GM13977 (cell line): ENCODE measurements at places on chromosomes 3 and 15.

DNA sequence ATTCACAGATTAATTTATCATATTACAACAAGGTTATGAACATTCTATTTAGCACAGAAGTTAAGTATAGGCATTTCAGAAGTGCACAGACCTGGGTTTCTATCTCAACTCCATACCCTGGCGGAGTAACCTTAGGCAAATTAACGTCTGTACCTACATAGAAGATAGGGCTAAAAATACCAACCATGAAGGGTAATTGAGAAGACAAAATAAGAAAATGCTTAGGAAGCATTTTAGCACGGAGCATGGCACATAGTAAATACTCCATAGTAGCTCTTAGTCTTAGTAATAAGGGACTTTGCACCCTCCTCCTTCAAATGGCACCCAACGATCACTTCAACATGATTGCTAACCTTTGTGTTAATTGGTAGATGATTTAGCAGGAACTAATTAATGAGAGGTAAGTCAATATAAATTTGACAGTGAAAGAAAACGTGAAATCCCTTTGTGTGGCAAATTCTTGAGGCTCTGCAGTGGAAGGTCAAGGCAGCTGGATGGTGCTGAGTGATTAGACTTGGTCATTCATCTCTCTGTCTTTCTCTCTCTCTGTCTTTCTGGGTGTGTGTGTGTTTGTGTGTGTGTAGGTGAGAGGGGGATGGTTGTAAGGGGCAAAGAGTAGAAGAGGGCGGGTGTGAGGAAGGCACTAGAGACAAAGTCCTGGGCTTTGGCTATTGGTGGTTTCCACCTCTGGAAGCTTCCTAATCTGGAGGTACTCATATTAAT lies 131.1 kb upstream of the PHLDB2 start:
- no peak for DNase-seq

- no peak for DNase-seq
Measured at GRCh38 chr3:36707623-36708409, 56.5 kb downstream of the DCLK3 start.

GRCh38 chr3:98655666-98656065 lies 62.3 kb upstream of the CPOX start:
- DNase-seq = no peak

- peak; percentile 69 for DNase-seq
Measured at GRCh38 chr3:14633819-14634424, 17.6 kb upstream of the CCDC174 start.

DNA sequence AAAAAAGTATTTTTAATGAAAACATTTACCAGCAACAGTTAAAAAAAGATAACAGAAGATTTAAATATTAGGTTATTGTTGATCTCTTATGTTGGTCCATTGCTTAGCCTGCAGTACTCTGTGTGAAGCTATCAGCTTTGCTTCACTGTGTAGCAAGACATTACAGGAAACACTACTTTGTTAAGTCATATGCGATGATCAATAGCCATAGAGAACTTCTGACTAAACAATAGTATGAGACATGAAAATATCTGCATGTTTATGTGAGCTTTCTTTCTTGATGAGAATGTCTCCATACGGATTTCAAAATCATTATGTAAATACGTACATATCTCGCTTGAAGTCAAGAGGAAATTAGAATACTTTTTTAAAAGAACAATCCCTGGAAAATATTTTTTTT lies 27.0 kb upstream of the CAPN3 start:
- DNase-seq = no peak

GRCh38 chr15:74036271-74037170 lies 42.0 kb downstream of the PML start:
- no peak for DNase-seq

GRCh38 chr3:67030785-67031740 lies 33.0 kb downstream of the KBTBD8 start:
- no peak for DNase-seq

DNA sequence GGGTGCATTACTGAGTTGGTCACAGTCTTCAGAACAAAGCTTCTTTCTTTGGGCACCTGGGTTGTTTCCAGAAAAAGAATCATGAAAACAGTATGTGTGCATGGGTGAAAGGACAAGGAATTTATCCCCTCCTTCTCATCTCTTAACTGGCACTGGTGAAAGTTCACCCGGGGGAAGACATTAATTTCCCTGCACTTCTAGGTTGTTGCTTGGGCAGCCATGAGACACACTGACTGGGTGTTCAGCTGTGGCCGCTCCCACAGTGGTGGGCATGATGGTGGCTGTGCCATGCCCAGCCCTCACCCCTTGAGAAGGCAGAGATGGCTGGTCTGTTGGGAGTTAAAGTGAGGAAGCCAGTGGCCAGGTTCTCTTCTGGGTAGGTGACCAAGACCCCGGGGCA lies 16.6 kb upstream of the KY start:
- no peak for DNase-seq
